ENCODE measurements at places on chromosomes 3 and 15.

- no peak for DNase-seq
These were observed 518.0 kb upstream of the PPP2R3A start for GRCh38 chr3:135447483-135447882.

GRCh38 chr15:25803541-25803940, 59.6 kb downstream of the ATP10A start:
- no peak for DNase-seq

- no peak for DNase-seq
These were observed 51.8 kb upstream of the FURIN start for GRCh38 chr15:90816401-90817116.

DNA sequence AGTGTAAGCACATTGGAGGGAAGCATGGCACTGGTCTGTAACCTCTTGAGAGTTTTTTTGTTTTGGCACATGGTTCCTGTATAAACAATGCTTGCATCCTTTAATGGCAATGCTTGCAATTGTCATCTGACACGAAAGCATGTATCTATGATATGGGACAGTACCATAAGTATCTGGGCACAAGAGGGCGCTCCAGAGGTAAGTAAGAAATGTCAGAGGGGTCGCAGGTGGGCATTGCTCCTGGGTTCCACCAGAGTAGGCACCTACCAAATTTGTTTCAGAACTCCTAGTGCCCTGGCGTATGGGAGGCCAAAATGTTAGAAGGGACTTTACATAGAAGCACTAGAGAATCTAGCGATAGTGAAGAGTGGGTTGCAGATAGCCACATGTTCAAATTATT, 58.7 kb upstream of the BCHE start:
- no peak for DNase-seq

DNA sequence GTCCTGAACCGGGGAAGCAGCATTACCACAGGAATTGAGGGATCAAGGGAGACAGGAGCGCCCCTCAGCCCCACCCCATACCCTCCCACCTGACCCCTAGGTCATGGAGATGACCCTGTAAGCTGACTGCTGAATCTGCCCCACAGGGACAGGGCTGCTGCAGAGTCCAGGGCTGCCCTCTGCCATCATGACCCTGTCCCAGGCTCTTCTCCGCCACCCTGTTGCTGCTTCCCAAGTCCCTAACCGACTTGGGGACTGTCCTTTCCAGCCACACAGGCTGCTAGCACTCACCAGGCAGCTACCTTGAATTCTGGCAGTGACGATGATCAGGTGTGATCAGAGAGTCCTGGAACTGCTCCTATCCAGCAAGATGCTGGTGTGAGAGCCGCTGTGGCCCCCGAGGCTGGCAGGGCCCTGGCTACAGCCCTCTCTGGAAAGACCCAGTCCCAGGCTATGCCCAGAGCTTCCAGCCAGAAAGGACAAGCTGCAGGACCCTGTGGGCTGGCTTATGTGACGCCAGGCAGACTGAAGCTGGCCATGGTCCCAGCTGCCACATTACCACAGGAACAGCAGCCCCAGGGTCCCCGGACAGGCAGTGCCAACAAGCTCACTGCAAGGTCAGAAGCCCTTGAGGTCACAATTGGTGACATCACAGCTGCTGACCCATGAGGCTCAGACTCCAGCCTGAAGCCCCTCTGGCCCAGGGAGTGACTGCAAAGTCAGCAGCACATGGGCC, at the start of gene C3orf22:
TSS of gene C3orf22 (minus strand) at position 597 of the 736 bp plus-strand sequence. CDS start 5,542 bp downstream, outside the sequence.
- no peak for DNase-seq

GRCh38 chr15:83113881-83114674, 6.6 kb downstream of the TM6SF1 start:
- DNase-seq = no peak

GRCh38 chr3:151225040-151225975, 22.3 kb upstream of the GPR171 start:
- no peak for DNase-seq

GRCh38 chr15:67130673-67131601, 65.5 kb downstream of the SMAD3 start:
- no peak for DNase-seq

GRCh38 chr3:183487896-183488295, 59.5 kb upstream of the MCF2L2 start:
- DNase-seq = no peak

- DNase-seq = no peak
These were observed 2.0 kb downstream of the MST1R start for GRCh38 chr3:49901366-49902339.

- DNase-seq = no peak
These were observed 675.1 kb downstream of the NLGN1 start for GRCh38 chr3:174072675-174073074.

GRCh38 chr3:100429187-100429716, 27.9 kb downstream of the LNP1 start:
- no peak for DNase-seq

DNA sequence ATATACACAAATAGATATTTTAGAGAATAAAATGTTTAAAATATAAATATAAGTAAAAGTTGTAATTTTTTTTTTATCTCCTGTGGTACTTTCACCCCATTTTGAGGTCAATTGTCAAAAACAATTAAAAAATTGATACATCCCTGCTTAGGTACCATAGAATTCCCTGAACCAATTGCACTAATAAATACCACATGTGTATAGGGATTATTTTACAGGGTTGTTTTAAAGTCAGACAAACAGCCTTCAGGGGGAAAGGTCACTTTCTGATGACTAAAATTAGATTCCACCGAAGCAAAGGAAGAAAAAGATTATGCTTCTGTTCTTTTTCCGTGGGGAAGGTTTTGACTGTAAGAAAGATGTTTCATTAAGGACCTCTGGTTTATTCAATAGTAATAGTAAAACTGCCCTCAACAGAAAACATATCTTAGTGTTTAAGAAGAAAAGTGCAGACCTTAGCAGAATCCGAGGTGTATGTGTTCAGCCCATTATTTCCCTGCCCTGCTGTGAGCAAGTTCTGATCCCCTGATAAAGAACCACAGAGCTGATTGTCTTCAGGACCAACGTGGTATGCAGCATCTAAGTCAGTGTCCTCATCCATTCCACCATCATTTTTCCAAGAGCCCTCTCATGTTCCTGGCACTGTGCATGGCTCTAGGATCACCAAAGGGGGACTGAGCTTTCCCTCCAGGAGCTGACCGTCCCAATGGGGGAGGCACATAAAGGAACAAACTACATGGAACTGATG, 132.9 kb upstream of the IL12A start:
- DNase-seq = no peak

- DNase-seq = peak; percentile 17
These were observed 716 bp downstream of the CPEB1 start for GRCh38 chr15:82646250-82647044.

GRCh38 chr3:12165909-12166308, 7.2 kb upstream of the TIMP4 start:
- no peak for DNase-seq

DNA sequence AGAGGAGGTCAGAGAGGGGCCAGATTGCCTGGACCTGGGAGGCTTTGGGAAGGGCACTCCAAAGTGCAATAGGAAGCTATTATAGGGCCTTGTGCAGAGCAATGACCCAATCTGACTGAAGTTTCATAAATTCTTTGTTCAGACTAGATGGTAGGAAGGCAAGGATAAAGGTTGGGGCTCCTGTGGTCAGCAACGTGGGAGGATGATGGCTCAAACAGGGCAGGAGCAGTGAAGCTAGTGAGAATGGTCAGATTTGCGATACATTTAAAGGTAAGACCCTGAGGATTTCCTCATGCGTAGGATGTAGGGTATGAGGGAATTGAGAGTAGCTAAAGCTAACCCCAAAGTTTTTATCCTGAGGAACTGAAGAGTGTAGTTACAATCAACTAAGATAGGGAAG, 139.0 kb downstream of the USP13 start:
- no peak for DNase-seq

GRCh38 chr3:140097874-140098635, 163.1 kb downstream of the CLSTN2 start:
- DNase-seq = peak; percentile 54

GRCh38 chr3:186115239-186115996, 6.5 kb upstream of the ETV5 start:
- no peak for DNase-seq

DNA sequence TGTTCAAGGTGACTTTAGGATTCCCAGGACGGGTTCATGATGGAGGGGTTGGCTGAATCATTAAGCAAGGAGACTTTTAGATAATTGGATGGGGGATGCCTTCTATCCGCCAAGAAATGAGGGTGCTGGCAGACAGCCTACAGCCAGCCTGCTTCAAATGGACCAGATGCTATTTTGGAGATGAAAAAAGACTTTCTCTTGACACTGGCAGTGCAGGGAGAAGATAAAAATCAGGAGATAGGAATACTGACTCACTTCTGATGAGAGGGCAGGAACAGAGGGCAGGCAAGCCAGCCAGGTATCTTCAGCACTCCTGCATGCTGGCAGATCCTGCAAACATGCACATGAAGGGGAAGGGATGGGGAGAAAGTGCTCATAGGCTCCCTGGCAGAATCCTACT, 7.7 kb upstream of the SYN2 start:
- DNase-seq = no peak

DNA sequence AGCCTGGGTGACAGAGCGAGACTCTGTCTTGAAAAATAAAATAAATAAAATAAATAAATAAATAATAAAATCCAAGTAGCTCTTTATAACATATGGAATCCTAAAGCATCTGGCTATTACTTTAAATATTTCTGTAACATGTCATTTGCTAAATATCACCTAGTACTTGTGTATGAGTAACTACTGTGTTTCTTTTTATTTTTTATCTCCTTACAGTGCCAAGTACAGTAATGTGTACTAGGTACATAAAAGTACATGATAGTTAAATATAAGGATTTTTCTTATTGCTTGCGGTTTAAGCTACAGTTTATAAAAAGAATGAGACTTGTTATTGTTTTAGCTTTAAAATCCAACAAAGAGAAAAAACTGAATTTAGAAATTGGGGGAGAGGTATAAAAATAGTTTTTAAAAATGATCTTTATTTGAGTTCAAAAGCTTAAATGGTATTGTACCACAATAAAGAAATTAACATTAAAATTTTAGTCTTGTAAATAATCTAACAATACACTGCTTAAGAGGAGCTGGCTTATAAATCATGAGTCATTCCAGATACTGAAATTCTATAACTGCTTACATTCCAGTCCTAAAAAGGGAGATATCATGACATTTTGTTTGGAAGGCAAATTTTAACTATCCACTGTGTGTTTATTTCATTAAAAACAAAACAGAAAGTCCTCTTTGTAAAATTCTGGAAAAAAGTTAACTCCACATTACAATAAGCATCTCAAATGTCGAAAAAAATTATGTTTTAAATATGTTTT, 73.1 kb downstream of the FGF7 start:
- no peak for DNase-seq

DNA sequence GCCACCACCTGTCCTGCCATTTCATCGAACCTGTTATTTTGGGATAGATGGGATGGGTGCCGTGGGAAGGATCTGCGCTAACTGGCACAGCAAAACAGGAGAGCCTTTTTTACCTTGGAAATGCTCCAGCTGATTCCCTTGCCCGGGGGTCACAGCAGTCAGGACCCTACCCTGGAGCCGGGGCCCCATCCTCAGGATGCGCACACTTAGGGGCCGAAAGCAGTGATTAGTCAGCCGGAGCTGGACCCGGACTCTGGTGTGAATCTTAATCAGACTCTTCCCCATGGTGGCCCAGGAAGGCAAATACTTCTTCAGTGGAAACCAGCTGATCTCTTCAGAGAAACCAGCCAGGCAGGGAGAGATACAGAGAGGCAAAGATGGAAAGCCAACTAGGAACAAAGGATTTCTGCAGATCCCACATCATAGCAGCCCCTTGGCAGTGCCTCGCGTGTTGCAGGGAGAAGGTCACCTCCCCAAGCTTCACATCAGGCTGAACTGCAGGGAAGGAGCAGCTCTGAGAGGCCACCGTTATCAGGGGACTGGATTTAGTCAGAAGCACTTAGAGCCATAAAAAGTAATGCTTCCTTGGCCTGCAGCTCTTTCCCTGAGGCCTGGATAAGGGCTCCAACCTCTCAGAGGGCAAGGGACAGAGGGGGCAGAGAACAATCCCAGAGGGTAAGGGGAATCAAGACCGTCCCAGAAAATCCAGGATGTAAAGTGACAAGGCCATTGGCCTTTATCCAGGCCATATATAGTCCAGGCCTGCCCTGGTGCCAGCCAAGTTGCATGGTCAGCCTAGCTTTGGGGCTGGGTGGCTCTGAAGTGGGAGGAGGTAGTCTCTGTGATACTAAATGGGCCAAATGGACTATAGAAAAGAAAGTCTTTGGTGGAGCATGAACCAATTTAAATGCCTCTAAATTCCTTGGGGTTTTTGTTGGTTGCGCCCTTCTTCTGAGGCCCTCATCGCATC, 52.9 kb downstream of the WDR76 start:
- DNase-seq = no peak

GRCh38 chr3:45754461-45754860, 41.9 kb downstream of the SLC6A20 start:
- no peak for DNase-seq

GRCh38 chr3:45906681-45907407, 20.5 kb downstream of the CCR9 start:
- no peak for DNase-seq

DNA sequence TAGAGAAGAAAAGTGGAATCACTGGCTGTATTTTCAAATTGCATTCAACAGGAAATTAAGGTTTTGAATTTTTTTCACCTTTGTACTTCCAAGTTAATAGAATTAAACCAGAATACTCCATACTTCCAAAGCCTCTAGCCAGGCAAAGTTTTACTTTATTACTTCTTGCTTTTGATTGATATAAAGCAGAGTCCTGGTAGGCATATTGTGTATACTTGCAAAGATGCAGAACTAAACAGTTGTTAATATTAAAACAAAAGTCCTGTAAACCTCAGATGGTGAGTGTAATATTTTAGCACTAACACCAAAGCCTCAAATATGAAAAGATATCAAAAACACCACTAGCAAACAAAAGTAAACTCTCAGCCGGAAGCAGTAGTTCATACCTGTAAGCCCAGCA, 107.2 kb upstream of the C2CD4B start:
- DNase-seq = no peak

DNA sequence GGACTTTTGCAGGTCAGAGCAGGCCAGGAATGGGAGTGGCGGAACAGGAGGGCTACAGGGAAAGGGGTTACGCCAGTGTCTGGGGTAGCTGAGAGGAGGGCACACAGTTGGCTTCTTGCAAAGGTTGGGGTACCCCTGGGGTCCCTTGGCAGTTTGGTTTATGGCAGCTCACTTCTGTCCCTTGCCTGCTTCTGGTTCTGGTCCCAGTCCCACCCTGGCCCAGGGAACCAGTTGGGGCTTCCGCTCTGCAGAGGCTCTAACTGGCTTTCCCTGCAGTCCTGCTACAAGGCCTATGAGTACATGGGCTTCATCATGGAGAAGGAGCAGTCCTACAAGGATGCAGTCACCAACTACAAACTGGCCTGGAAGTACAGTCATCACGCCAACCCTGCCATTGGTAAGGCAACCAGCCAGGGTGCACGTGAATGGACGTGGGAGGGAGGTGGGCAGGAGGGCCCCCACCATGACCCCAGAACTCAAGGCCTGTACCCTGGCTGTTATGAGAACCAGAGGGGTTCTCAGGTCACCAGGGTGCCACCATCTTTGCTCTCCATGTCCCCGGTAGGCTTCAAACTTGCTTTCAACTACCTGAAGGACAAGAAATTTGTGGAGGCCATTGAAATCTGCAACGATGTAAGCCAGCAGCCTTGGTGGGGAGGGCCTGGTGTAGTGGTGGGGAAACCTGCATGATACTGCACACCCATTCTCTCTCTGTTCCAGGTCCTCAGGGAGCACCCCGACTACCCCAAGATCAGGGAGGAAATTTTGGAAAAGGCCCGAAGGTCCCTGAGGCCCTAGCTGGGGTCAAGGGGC, 15.2 kb downstream of the CSRNP1 start:
- no peak for DNase-seq

Data from DMS79 (cell line).